Left renal cortex interstitium (tissue), 4 donors: ENCODE measurements at places on chromosomes 5 and 9. TPM values are rescaled to one million over a fixed set of nuclear protein-coding genes. Genes with fewer than 3 reads are reported as not detected.

The GNA14 gene
- polyA plus RNA-seq = 13.5 TPM

The COL23A1 gene
- polyA plus RNA-seq = 8.5 TPM

GRCh38 chr5:144712090-144712489 is 541.4 kb downstream of the KCTD16 start:
- no peak for DNase-seq

The QRFP gene
- polyA plus RNA-seq = 0.58 TPM

The GDF9 gene
- polyA plus RNA-seq = 1.8 TPM

The PFN3 gene
- polyA plus RNA-seq = 0.91 TPM

DNA sequence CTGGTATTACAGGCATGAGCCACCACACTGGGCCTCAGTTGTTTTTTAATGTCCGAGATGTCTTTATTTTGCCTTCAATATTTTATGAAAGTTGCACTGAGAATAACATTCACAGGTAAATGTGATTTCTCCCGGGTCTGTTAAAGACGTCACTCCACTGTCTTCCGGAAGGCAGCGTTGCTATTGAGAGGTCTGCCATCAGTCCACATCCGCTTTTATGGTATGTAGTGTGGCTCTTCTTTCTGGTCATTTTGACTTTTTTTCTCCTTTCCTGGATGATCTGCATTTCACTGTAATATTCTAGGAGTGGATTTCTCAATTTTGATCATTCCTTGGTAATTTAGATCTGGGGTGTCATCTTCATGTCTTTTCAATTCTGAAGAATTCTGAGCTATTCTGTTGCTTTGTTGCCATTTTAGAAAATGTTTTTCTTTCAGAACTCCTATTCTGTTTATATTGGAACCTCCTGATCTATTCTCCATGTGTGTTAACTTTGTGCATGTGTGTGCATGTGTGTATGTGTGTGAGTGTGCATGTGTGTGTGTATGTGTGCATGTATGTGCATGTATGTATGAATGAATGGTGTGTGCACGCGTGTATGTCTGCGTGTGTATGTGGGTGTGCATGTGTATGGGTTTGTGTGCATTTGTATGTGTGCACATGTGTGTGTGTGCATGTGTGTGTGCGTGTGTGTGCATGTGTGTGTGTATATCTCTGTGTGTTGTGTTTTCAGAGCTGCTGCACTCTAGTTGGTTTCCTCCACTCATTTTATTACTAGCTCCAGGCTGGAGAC is 1.9 kb upstream of the LCN1 start:
- DNase-seq = no peak

The SLC1A1 gene
- 18.8 TPM for polyA plus RNA-seq

GRCh38 chr9:15354713-15355112 is 47.7 kb upstream of the TTC39B start:
- no peak for DNase-seq
